Activated CD4-positive, alpha-beta T cell treated with anti-CD3 and anti-CD28 coated beads, Interleukin-2, amount 10 ng/mL, durations not matched to agents 24 days and 14 days (primary cell): ENCODE measurements at places on chromosomes 11 and 22. TPM values are rescaled to one million over a fixed set of nuclear protein-coding genes. Genes with fewer than 3 reads are reported as not detected.

DNA sequence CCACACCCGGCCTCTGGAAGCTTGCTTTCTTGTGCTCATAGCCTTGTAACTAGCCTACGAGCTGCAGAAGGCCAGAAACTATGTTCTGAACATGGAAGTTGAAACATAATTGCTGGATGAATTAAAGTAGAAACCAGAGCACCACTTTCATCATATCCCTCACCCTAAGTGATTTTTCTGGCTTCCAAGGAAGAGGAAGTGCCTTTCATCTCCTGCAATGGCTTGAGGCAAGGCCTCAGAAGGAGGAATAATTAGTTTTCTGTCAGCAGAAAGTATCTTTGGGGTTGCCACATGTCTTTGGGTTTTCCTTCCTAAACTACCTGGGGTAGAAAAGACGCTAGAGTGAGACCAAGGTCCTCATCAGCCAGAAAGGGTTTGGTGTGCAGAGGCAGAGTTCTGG is 14.5 kb downstream of the RPL27A start:
- DNase-seq: no peak

GRCh38 chr11:70747285-70747684 is 349.0 kb downstream of the CTTN start:
- no peak for DNase-seq

GPR83 gene
- total RNA-seq: 0.05 TPM in 1 of 2 replicates, not detected in the other

CST6 gene
- 0.45 and 1.5 TPM in 2 replicates for total RNA-seq

OR10D3 gene
- not detected in 2 replicates for total RNA-seq

CCDC116 gene
- 0.40 and 0.51 TPM in 2 replicates for total RNA-seq
